ENCODE measurements at places on chromosomes 2 and 18.

DNA sequence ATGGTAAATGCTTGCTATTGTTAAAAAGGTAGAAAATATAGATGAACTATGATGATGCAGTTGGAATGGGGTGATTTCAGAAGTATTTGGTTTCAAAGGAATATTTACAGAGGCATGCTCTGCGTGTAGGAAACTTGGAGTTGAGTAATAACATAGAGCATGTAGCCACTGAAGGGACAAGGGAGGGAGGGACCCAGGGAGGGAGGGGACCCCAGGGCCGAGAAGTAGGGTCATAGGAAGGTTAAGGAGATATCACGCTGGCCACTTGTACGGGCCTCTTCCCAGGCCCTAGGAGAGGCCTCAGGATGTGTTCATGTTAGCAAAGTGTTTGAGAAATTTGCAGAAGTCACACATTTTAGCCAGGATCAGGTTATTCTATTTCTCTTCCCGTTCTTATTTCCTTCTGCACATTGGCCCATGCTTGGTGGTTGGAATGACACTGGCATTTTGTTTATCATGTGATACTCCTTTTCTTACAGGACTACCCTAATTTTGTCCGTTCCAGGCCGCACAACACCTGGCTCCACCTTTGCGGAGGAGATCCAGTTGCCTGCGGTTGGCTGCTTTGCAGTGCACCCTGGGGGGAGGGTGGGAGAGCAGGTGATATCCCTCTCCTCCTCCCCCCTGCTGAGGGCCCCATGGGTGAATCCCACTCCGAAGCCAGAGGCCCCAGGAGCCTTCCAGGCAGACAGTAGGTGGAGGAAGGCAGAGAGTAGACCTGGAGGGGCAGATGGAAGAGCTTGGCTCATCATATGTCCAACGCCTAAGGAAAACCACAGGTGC lies 16.9 kb upstream of the ACKR3 start:
- DNase-seq = no peak

GRCh38 chr2:10658914-10659257 lies 30.9 kb downstream of the NOL10 start:
- no peak for DNase-seq

GRCh38 chr2:53181759-53182158 lies 585.8 kb upstream of the CHAC2 start:
- no peak for DNase-seq

- no peak for DNase-seq
Observed at GRCh38 chr18:6948281-6949055, 169.1 kb downstream of the LAMA1 start.

GRCh38 chr2:194346193-194346592 lies 1310.8 kb upstream of the SLC39A10 start:
- no peak for DNase-seq

- DNase-seq = no peak
Observed at GRCh38 chr18:38262661-38263060, 697.1 kb upstream of the CELF4 start.

- DNase-seq = no peak
Observed at GRCh38 chr2:240624950-240625621, at the start of gene GPR35. GPR35 (plus strand) TSS chr2:240625480; CDS start chr2:240629953, 4,473 bp downstream.

DNA sequence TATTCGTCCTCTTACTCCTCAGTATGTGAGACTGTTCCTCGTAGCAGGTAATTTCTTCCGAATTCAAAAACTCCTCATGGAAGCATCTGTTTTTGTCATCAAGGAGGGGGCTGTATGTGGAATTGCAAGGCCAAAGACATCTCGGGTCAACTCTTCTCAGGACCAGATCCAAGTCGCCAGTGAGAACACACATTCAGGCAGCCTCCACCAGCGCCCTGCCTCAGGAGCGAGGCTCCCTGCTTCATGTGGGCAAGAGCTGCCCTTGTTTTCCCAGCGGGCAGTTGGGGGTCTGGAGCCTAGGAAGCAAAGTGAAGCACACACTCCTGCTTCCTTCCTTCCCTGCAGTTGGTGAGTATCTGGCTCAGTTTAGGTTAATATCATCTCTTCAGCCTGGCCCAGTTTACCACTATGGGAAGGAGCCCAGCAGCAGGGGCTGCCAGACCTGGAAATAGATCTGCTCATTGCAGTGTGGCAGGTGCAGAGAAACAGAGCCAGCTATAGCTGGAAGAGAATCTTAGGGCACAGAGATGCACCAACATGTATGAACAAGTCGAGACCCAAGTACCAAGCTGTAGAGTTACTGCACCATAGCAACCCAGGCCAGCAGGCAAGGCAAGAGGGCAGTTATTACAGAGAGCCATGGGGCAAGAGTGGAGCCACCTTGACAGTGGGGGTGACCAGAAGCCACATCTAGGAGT lies 25.3 kb downstream of the TMEM127 start:
- no peak for DNase-seq

- no peak for DNase-seq
Observed at GRCh38 chr18:62144338-62144737, 42.5 kb downstream of the PIGN start.

DNA sequence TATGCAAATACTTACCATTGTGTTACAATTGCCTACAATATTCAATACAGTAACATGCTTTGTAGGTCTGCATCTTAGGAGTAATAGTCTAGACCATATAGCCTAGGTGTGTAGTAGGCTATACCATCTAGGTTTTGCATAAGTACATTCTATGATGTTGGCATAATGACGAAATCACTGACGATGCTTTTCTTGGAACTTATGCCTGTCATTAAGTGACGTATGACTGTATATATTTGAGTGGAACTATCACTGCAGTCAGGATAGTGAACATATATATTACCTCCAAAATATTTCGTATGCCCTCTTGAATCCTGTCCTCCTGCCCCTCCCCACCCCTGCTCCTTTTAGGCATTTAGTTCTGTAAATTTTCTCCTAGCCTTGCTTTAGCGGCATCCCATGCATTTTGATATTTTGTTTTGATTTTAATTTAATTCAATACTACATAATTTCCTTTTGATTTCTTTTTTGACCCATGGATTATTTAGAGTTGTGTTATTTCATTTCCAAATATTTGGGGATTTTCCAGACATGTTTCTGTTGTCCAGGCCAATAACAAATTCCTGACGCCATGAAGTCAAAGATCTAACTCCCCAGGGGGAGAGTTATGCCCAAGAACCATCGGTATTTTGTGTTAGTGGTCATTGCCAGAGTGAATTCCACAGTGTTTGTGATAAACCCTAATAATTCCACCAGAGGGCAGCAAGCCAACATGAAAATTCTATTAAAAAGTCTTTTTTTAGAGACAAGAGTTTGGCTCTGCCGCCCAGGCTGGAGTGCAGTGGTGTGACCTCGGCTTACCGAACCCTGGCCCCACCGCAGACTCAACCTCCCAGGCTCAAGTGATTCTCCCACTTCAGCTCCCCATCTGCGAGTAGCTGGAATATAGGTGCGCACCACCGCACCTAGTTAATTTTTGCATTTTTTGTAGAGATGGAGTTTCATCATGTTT lies 24.2 kb upstream of the CASP8 start:
- DNase-seq = peak; percentile 28

DNA sequence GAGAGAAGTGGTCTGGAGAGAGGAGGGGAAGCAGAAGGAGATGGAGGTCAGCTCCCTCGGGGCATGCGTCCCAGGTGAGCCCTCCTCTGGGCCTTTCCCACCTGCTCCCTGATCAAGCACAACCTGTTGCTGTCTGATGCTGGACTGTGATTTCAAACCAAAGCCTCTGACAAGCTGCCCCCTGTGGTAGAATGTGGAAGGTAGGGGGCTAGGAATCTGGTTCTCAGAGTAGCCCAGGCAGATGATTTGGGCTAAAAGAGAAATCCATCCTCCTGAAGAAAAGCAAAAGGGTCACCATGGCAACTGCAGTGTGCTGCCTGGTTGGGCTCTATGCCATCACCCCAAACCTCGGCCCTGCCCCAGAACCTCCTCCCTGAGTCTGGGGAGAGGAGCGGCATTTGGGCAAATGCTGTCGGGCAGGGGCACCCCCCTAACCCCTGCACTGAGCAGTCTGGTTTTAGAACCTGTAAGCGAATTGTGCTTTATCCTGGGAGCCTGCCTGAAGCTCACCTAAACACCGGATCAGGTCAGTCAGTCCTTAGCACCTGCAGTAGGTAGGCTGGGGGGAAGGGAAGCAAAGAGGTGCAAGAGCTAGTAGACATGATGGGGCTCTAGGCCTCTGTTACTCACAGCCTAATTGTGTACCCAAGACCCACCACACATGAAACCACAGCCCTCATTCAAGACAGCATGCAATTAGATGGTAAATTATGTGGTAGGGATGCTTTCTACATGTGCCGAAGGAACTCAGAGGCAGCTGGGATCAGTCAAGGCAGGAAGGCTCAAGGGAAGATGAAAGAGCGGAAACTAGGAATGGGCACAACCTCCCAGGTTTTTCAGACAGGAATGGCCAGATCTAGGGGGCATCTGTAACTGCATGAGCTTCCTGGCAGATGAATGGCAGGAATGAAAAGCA lies 83.5 kb downstream of the DNMT3A start:
- no peak for DNase-seq

DNA sequence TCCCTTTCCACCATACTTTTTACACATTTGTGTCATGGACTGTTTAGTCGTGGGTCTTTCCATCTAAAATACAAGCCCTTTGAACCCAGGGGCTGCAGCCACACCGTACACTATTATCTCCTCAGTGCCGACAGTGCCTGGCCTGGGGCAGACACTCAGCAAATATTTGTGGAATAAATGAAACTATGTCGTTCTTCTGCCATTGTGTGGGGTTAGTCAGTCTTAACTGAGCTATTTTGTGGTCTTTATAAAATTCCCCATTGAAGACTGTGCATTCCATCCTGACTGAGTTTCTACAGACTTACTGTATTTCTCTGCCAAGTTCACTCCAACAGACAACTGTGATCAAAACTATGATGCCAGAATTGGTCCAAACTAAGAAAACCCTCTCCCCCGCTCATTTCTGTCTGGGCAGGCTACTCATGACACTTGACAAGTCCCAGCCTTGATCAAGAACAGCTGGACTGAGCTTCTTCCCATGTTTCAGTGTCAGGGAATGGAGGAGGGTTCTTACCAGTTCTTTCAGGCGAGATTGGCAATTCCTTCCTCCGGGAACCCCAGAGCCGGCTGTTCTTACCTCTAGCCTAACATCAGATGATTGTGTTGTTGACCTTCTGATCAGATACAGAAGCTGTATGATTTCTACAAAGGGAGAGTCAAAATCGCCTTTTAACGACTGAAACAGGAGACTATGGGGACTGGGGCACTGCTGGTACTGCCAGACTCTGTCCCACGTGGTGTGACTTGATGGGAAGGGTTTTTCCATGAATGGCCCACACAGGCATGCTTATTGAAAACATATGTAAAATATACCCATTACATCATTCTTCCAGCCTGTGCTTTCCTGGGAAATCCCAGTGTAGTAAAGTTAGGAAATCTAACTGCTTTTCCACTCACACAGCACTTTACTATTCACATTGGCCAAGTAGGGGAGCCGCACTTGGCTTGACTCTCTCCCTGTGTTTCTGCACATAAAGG lies 77.4 kb upstream of the NPAS2 start:
- no peak for DNase-seq

GRCh38 chr2:55843096-55843993 lies 80.2 kb downstream of the EFEMP1 start:
- no peak for DNase-seq

- DNase-seq = no peak
Observed at GRCh38 chr2:140002110-140002509, 1221.9 kb upstream of the NXPH2 start.

DNA sequence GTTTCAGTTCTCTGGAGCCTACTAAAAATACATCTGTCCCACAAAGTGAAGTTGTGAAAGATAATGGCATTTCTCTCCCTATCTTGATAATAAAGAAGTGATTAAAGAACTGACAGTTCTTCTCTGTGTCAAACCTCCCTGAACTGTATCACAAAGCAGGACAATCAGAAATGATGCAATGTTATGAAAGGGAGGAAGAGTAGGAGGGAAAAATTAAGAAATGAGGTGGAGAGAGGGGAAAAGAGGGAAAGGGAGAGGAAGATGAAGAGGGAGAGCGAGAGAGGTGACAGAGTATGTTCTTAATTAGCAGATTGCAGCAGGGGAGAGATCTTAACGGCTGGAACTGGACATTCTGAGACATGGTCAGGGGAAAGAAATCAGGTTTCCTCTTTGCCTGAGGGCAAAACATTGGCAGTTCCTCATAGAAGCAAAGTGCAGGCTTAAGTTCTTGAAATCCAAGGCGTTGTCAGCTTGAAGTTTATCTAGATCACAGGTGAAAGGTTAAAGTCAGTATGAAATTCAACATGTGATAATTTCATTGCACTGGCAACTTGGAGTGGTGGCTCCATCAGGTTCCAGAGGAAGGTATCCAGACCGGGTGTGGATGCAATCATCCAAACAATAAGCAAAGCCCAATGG lies 54.6 kb downstream of the RDH14 start:
- DNase-seq = no peak

DNA sequence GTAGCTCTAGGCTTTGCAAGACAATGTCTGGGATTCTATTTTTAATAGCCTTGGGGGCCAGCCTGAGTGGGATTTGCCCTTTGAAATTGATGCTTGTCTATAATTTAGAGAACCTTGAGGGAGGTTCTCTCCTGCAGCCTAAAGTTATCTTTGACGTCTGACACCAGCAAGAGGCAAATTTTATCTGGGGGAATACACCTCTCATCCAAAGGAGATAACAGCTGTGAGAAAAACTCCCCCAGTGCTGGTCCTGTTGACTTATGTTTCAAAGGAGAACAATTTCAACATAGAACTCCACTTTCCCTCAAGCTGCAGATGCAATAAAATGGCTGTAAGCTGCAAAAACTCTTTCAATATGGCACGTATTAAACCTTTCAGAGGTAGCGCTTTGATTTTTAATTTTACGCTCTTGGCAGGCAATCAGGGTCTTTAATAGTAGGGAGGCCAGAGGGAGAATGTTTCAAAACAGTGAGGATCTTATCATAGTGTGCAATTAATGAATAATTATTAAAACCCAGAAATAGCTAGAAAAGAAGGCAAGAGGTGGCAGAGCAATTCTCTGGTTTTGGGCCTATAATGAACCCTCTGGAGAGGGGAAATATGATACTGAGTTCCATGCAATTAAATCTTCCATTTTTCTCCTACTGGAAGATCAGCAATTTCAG lies 62.4 kb downstream of the LYPD1 start:
- no peak for DNase-seq

- DNase-seq = no peak
Observed at GRCh38 chr2:121735518-121736074, 1.1 kb downstream of the NIFK start.

GRCh38 chr2:161104054-161104553 lies 56.1 kb upstream of the TANK start:
- DNase-seq = no peak

GRCh38 chr2:24107-24506 lies 22.2 kb downstream of the FAM110C start:
- DNase-seq = no peak

- DNase-seq = no peak
Observed at GRCh38 chr2:211503198-211503597, 946.8 kb downstream of the CPS1 start.

- no peak for DNase-seq
Observed at GRCh38 chr2:236587861-236588815, 18.5 kb downstream of the ACKR3 start.

DNA sequence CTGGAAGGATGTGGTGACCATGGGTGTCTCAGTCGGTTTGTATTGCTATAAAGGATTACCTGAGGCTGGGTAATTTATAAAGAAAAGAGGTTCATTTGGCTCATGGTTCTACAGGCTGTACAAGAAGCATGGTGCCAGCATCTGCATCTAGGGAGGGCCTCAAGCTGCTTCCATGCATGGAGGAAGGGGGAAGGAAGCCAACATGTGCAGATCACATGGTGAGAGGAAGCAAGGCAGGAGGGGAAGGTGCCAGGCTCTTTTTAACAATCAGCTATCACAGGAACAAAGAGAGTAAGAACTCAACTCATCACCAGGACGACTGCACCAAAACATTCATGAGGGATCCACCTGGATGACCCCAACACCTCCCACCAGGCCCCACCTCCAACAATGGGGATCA lies 209.4 kb downstream of the CDH20 start:
- DNase-seq = no peak

Measured in frontal cortex (tissue), 4 donors.